Stimulated activated effector memory CD8-positive, alpha-beta T cell treated with anti-CD3 and anti-CD28 coated beads, Interleukin-12 subunit alpha, Interleukin-12 subunit beta, amount 100 ng/mL, for 72 hours (primary cell): ENCODE measurements at places on chromosomes 7 and 10.

DNA sequence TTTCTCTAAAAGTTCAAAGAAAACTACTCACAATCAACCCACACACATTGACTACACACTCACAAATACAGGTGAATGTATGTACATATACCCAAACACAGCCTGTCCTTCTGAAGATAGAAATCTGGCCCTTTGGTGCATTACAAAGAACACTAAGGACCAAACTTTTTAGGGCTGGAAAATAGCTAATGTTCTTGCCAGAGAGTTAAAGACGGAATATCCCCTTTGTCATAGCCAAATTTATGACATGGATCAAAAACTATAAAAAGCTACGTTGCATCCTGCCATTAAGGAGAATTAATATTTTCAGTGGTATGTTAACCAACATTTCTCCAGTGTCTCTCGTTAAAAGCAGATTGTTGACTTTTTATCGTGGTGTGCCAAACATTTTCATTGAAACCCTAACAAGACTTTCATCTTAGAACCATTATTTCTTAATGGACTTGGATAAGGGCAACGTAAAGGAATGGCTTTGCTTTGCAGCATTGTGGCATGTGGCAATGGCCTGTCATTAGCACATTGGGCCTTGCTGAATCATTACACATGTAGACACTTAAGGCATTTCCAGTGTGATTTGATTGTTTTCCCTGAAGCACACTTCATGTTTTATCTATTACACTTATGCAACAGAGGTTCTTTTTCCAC, 150.9 kb upstream of the MEOX2 start:
- DNase-seq = no peak

GRCh38 chr10:132043861-132044695, 21.7 kb upstream of the JAKMIP3 start:
- DNase-seq = no peak

- no peak for DNase-seq
Measured at GRCh38 chr7:14978687-14979086, 76.1 kb upstream of the DGKB start.

DNA sequence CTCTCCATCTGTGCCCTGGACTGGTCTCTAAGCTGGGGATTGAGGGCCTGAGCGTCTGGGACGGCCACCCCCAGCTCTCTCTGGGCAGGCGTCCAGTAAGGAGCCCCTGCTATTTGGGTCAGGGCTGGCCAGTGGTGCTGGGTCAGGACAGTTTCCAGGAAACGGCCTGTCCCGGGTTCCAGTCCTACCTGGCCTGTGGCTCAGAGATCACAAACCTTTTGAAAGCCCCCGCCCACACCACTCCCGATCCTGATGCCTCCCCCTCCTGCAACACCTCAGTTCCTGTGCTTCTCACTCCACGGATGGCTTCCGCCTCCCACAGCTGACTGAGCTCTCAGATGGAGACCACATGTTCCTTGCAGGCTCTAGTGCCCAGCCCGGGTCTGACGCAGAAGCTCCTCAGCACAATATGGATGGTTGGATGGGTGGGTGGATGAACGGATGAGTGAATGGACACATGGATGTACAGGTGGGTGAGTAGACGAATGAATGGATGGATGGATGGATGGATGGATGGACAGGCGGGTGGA, 91.7 kb upstream of the PDGFA start:
- no peak for DNase-seq

- no peak for DNase-seq
Measured at GRCh38 chr7:62361-63116, 129.8 kb upstream of the FAM20C start.

GRCh38 chr7:29859524-29860185, 53.3 kb downstream of the WIPF3 start:
- DNase-seq = no peak

- no peak for DNase-seq
Measured at GRCh38 chr7:29019387-29019786, 61.3 kb upstream of the TRIL start.

DNA sequence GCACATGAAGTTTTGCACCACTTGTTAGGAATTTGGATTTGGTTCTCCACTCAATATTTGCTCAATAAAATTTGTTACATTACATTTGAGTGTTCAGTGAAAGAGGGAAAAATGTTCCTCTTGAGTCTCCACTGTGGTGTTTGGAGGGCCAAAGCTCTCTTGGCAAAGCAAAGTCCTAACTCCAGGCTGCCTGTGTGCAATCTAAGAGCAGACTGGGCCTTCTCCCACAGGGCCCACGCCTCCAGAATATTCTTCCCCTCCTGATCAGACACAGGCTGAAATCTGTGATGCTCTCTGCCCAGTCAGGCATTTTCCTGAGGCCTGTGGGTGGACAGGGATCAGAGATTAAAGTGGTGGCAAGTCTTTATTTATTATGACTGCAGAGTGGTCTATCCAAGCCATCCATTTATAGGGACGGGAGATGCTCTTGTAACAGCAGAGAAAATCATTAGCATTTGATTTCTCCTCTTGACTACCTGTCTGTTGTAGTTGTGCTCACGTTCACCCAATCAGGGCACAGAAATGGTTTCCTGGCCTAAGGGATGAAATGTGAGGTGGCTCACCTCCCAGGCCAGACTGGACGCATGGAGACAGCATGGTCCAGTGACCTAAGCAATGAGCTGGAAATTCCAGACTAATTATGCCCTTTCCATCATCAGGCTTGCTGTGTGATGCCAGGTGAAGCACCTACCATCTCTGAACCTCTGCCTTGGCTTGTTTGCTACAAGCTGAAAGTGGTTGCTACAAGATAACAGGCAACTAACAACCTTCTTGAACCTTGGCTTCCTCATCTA, 147.1 kb upstream of the NRBF2 start:
- DNase-seq = no peak

DNA sequence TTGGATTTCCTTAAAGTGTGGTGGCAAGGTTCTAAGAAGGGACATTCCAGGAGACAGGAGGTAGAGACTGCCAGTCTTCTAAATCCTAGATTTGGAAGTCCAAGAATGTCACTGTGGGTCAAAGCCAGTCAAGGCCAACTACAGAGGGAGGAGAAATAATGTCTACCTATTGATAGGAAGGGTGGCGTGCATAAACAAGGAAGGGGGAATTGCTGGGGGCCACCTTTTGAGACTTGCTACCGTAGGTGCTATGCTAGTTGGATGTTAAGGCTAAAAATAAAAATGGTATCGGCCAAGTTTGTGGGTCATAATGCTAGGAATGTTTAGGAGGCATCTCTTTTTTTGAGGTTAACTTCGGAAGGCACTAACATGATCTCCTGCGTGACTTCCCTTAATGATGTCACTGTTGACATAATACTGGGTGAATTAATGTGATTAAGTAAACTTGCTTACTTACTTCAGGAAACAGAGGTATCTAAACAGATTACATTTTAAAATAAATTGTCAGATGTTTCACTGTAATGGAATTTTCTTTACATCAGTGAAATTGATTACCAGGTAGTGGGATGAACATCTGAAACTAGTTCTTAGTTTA, 4.8 kb downstream of the BTRC start:
- no peak for DNase-seq

GRCh38 chr7:32559480-32559879, 64.2 kb downstream of the AVL9 start:
- DNase-seq = no peak

- DNase-seq = no peak
Measured at GRCh38 chr7:25118048-25118753, 6.9 kb downstream of the CYCS start.

DNA sequence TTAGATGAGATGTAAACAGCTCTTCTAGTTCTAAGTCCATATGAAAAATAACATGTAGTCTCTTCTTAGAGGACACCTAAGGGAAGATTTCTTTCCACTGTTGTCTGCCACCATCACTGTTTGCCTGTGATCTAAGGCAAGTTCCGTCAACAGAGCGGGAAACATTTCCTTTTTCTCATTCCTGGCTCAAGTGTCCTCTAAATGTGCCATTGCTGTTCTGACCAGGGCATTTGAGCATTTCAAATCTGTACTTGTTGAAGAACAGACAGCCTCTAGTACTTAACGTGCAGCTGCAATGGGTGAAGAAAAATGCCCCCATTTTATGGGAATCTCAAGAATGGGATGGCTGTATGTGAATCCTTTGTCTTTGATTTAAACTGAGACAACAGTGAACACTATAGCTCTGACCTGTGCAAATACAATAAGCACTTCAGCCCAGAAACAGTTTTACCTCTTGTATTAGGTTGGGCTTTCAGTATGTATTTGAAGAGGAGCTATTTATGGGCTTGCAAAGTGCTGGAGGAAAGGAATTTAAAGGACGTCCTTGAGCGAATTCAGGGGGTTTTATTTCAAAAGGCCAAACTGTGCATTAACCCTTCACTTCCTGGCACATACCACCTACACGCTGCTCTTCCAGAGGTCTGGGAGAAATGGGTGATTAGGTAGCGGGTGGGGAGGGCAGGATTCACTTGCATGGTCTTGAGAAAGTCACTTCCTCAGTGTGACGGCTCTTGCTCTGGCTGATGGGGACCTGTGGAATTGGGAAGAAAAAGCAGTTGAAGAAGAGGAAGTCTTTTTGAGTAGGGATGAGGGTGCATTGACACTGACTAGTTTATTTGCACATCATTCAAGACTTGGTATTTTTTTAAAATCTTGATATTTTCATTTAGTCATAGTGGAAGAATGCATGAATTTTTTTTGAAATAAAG, 66.1 kb downstream of the THNSL1 start:
- DNase-seq = no peak

- no peak for DNase-seq
Measured at GRCh38 chr7:115359119-115359518, 437.2 kb downstream of the MDFIC start.

DNA sequence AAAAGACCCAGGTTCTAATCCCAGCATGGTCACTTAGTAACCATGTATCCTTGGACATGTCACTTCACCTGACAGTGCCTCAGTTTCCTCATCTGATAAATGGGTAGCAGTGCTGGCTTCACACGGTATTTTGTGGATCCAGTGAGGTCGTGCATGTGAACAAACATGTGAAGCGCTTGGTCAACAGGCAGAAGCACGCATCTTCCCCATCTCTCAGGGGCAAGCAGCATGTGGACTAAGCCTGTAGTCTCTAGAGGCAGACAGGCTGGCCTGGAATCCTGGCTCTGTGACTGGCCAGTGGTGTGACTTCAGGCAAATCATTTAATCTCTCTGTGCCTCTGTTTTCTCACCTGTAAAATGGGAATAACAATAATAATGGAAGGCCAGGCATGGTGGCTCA, 115.8 kb downstream of the C10orf105 start:
- no peak for DNase-seq

DNA sequence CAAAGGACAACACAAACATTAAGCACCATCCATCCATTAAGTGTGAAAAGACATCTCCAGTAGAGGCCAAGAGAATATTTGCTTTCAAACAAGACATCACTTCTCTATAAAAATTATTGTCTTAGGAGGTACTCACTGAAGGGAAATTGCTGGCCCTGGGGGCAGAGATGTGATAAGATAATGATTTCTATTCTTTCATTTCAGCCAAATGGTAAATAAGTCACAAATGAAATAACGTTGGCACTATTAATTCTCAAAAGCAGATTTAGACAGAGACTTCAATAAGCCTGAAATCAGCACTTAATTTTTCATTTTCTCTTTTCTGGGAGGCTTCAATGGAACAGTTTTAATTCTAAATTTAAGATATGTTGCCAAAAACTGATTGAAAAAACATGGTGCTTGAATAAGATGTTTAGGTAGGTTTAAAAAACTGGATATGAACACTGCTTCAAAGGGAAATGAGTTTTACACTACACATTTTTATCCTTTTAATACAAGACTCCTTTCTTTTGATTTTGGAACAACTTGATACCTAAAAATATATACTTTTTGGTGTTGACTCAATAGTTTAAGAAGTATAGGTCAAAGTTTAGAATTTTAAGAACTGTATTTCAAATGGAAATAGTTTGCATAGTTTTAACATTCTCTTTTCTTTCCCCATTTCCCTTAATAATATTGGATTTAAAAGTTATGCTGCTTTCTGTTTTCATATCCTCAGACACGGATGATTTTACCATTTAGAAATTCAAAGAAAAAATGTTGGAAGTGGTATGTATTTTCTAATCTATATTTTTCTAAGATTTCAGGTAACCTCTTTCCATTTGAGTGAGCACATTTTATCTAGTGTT, 204.0 kb downstream of the AHR start:
- no peak for DNase-seq

DNA sequence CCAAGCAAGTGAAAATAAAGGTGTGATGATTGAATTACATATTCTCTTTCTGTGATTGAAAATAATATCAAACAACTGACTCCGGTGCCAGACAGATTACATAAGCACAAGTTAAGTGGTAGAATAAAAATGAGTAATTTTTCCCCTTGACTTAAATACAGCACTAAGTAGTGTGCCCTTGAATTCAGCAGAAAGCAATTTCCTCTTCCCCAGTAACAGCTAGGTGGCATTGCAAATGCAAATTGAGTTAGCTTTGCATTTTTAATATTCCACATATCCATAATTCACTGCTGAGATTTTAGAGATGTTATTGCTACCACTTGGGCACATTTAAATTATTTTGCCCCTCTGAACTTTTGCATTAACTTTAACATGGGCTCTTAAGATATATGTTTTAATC, 89.8 kb upstream of the NPVF start:
- no peak for DNase-seq

DNA sequence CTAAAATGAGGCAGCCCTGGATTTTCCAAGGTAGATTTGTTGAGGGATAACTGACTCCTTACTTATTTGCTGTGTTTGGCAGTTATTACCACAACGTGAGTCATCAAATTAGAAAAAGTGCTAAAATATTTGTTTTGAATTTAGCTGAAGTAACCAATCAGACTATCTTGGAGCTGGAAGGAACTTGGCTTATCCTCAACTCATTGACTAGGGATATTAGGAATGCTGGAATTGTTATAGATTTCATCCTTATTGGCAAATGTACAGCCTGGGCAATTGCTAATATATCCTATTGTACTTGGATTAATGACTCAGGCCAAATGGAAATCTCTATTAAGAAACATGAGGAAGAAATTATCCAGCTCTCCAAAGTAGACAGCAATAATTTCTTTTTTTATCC, 1189.0 kb upstream of the LRRN3 start:
- no peak for DNase-seq

- no peak for DNase-seq
Measured at GRCh38 chr7:39051707-39052106, 74.0 kb downstream of the POU6F2 start.

- DNase-seq = no peak
Measured at GRCh38 chr10:92846854-92847201, 1.5 kb upstream of the EXOC6 start.

DNA sequence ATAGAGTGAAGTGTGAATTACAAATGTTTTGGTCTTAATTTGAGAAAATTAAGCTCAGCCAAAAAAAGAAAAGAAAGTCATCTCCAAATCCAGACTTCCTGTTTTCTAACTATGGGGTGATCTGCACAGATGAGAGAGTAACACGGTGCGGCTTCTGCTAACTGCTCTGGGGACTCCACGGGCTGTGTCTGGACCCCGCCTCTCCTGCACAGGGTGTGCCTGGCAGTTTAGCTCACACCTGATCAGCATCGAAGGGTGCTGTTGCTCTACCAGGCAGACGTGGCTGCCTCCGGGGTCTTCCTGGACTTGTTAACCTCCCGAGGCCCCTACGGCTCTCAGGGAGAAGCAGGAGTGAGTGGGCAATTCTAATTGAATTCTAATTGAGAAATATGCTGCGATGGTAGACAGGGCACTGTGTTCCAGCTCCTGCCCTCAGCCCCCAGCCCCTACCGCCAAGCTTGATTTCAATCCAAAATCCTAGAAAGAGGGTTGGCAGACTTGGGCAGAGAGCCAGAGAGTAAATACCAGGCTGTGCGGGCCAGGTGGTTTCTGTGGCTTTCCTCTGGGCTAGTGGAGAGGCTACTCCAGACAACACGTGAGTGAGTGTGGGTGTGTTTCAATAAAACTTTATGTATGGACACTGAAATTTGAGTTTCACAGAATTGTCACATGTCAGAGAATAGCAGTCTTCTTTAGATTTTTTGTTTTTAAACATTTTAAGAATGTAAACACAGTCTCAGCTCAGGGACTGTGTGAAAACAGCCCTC, 13.4 kb downstream of the SHH start:
- no peak for DNase-seq
